ENCODE measurements at places on chromosomes 16 and 17.

DNA sequence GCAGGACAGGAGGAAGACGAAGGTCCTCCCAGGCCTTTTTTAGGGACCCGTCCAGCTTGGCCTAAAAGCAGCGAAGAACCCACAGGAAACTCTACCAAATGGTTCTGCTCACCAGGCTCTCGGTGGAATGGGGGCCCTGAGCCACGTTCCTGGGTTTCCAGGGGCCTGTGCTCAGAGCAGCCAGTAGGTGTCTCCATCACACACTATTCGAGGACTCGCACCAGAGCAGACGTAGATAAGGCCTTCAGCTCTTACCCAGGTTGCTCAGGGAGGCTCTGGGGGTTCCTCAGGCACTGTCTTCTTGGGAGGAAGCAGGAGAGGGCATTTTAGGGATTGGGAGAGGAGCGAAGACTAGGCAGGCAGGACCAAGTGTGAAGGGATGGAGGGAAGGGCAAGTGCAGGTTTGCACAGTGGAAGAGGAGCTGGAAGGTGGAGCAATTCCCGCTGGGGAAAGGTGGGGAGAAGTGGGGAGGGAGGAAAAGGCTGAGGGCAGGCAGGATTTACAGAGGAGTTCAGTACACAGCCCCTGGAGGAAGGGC is 157.1 kb downstream of the RGS9 start:
- peak; percentile 69 for DNase-seq

DNA sequence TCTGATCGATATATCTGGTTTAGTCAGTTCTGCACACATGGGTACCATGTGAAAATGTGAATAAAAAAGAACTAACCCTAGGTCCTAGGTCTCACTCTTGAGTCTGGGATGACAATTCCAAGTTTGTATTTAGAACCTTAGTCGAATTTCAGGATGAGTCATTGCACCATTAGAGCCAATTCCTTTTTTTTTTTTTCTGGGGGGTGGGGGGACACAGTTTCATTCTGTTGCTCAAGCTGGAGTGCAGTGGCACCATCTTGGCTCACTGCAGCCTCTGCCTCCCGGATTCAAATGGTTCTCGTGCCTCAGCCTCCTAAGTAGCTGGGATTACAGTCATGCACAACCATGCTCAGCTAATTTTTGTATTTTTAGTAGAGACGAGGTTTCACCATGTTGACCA is 41.6 kb downstream of the SPAG9 start:
- no peak for DNase-seq

GRCh38 chr17:16443511-16444257 is 28.3 kb downstream of the TRPV2 start:
- no peak for DNase-seq

- no peak for DNase-seq
Observed at GRCh38 chr17:10033449-10033848, 128.4 kb upstream of the RCVRN start.

GRCh38 chr16:17557480-17557879 is 86.7 kb upstream of the XYLT1 start:
- no peak for DNase-seq

GRCh38 chr16:17259751-17260270 is 210.9 kb downstream of the XYLT1 start:
- no peak for DNase-seq

DNA sequence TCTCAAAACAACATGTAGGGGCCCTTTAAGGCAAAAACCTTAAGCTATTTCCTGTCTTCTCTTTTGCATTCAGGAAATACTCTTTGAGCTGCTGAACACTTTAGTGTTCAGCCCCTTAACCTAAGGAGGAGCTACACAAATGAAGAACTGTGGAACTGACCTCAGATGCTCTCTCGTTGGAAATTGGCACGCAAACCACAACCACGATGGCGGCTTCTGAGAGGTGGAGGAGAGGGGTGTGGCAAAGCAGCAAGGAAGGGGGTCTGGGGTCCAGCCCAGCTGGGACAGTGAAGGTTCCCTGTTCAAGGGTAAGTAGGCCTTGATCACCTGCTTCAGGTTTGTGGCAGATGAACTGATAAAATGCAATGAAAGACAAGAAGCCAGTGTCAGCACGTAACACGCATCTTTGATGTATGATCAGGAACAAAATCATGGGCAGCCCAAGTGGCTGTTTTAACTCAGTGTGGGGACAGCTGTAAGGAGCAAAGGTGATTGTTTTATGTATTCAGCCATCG is 291.6 kb upstream of the TNRC6C start:
- DNase-seq = no peak

GRCh38 chr17:49393491-49394255 is 21.0 kb downstream of the PHB1 start:
- DNase-seq = no peak

DNA sequence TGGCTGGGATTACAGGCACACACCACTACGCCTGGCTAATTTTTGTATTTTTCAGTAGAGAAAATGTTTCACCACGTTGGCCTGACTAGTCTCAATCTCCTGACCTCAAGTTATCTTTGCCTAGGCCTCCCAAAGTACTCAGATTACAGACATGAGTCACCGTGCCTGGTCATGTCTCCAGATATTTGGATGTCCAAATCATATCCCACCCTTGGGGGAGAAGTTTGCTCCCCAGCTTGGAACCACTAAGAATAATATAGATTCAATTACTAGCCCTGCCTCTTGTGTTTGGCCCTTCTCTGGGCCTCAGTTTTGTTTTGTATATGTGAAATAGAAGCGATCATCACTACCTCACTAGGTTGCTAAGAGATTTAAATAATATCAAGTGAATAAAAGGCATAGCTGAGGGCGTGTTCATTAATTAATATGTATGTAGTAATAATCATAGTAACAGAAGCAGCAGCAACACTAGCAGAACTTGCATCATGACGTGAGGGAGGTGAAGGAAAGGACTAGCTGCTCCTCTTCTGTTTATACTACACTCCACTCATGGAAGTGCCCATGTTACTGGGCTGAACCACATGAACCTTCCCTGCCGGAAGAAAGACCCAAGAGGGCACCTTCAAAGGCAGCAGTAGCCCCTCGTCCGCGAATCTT is 253.6 kb upstream of the XYLT1 start:
- no peak for DNase-seq
